ENCODE measurements at places on chromosomes 16 and 17.

DNA sequence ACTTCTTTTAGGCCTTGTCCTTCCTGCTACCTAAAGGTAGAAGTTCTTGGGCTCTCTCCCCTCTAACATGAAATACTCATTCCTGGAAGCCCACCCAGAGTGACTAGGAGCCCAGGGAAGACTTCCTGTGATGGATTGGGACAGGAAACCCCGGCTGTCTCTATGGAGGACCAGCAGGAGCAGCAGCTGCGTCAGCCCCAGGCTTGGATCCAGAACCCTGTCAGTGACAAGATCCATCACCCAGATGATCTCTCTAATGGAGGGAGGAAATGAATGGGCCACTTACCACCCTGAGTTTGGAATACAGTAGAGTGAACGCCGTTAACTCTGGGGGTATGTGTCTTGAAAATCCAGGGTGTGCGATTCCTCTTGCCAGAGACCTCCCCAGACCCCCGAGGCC is 195.7 kb upstream of the WSCD1 start:
- DNase-seq, result no peak

DNA sequence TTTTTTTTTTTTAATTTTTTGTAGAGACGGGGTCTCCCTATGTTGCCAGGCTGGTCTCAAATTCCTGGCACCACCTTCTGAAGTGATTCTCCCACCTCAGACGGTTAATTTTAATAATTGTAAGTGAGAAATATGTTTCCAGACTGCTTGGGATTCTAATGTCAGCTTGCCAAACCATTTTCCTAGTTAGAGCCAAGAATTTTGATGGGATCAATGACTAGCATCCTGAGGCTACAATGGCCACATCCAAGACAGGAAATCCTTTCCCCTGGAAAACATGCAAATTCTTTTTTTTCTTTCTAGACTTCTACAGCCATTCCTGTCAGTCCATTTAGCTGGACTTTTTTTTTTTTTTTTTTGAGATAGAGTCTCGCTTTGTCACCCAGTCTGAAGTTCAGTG is 32.6 kb downstream of the IGF2BP1 start:
- DNase-seq, result no peak

- no peak for DNase-seq
Measured at GRCh38 chr17:31629696-31630470, 229.2 kb downstream of the COPRS start.

DNA sequence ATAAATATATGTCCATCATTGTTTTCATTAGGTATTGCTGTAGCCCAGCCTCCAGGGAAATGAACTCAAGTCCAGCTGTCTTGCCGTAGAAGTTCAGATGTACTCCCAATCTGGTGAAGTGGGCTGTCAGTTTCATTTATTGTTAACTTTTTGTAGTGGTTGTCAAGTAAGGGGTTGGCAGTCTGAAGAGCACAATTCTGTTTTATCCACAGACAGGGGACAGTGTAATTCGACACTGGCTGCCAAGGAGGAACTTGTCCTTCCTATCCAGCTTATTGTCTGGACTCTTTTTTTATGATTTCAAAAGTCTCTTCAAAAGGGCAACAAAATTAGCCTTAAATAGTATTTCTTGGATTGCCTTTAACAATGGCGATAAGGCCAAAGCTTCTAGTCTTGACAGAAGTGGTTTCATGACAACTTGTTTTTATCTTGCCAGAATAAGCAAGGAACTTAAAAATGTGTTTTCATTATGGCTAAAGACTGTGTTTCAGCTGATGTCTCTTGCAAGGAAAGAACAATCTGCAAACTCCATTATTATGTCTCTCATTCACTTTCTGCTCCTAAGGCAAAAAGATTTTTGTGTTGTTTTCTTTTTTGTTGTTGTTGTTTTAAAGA is 73.9 kb upstream of the TANC2 start:
- no peak for DNase-seq

- no peak for DNase-seq
Measured at GRCh38 chr17:8489841-8490240, 54.2 kb downstream of the NDEL1 start.

DNA sequence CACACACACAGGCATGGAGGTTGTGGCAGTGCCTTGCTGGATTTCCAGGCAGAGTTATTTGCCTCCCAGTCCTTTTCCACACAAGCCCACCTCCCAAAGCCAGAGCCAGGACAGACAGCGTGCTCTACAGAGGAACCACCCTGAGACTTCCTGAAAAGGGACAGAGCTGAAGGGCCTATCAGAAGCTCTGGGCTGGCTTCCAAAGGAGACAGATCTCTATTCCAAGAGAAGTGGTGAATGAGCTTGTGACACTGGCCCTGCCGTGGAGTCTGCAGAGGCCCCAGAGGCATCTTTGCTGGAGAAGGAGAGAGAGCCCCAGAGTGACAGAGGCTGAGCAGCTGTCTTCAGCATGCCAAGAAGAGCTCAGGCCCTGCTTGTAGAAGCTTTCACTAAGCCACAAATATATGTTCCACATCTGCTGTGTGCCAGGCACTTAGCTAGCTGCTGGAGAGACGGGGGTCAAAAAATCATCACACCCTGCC is 8.3 kb upstream of the LPCAT2 start:
- DNase-seq, result no peak

DNA sequence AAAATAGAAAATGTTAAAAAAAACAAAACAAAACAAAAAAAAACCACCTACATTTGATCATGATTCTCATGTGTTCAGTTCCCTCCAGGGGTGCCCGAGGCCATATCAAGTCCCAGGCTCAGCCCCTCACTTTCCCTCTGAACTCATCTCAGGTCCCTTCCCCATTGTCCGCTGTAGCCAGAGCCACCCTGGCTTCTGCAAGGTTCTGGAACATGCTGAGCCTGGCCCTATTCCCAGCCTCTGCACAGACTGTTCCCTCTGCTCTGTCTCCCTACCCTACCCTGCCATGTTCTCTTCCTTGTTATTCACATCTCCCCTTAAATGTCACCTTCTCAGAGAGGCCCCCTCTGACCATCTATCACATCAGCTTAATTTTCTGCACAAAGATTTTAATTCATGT is 46.9 kb downstream of the TK2 start:
- DNase-seq, result no peak

Measured in activated T-cell treated with anti-CD3 and anti-CD28 coated beads for 4 hours (primary cell).